ENCODE measurements at places on chromosomes 11 and 22. TPM values are rescaled to one million over a fixed set of nuclear protein-coding genes. Genes with fewer than 3 reads are reported as not detected.

DNA sequence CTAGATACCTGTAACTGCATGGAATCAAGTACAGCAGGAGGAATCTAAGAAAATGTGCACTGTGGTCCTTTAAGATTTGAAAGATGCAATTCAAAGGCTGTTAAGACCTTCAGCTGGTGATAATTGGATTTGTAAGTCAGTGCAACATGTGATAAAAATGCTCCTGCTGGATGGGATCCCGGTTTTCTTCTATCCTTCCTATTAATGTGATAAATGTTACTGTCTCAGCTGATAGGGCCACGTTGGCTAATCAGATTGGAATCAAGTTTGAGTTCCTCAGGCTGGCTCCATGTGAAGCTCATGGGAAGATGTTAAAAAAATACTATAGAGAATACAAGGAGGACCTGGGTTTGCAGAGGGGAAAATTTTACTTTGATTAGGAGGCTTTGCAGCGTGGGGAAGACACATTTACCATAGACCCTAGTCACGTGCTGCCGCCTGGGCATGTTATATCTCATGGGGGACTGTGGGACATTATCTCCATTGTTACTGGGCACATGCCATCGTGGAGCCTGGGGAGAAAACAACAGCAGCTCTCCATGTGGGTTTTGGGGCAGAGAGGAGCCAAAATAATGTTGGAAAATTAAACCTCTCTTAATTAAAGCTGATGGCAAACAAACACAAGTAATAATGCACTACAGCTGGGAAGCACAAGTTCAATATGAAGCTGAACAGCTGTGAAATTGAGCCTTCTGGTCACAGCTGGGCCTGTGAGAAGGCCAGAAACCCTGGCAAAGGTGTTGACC lies 652.5 kb downstream of the NTM start:
- no peak for DNase-seq

GRCh38 chr22:20576445-20576816 lies 69.0 kb downstream of the MED15 start:
- no peak for DNase-seq

DNA sequence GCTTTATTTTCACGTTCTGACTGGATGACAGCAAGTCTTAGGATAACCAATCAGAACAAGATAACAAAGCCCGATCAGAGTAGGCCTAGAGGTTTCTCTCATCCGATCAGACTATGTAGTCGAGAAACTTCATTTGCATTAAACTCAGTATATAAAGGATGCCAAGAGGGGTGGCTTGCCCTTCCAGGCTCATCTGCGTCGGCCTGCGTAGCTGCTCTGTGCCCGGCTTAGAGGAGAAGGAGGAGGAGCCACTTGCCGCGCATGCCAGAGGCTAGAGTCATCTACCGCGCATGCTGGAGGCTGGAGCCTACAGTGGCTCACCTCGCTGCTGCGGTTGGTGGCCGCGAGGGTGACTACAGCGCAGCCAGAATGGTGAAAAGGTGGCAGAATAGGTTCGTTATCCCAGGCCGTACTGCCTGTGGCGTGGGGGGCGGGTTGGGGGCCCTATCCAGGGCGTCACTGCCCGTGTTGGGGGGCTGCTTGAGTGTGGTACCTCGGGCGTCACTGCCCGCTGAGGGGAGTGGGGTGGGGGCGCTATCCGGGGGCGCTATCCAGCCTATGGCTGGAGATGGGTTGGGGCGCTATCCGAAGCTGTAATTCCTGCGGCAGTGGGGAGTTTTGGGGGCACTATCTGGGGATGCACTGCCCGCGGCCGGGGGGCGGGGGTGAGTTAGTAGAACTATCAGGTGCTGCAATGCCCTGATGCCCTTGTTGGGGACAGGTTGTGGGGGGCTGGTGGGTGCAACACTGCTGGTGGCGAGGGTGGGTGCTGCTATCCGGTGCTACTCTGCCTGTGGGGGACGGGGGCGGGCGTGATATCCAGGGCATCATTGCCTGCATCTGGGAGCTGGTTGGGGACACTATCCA lies at the start of gene RFPL2:
Gene RFPL2 (minus strand): TSS at position 218 of the 867 bp plus-strand sequence. CDS start 2,622 bp downstream, outside the sequence.
- peak; percentile 32 for DNase-seq

DNA sequence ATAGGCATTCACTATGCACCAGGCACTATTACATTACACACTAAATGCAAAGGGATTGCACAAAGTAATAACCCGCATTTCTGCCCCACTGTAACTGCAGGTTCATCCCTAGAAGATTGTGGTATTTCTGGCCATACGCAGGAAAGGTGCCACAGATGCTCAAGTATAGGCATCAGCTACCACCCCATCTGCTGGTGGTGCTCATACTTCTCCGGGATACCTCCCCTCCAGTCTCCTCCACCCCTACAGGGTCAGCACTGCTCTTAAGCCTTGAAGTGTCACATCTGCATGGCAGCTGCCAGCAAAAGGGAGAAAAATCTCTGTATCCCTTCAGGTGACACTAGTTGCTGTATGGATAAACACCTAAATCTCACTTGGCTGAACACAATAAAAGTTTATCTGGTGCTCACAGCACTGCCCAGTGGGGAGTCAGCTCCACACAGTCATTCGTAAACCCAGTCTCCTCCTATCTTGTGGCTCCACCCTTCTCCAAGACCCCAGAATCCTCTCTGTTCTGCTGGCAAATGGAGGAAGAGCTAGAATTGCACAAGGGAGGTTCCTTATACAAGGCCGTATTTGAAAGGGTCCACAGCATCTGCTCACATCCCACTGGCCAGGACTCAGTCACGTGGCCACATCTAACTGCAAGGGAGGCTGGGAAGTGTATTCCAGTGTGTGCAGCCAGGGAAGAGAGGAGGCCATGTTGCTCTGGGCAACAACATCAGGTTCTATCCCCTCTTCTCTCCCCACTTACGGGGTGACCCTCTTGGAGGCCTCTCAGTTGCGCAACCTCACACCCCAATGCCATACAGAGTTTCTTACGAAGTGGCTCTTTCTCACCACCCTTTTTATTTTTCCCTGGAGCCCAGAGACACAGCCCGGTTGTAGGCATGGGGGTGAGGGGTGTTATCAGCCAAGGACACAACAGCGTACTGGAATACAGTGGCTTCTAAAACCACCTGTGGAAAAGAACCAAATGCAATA lies 114.7 kb downstream of the BUD13 start:
- DNase-seq, result no peak

KCNE3 gene
- 14.9 TPM for total RNA-seq

DNA sequence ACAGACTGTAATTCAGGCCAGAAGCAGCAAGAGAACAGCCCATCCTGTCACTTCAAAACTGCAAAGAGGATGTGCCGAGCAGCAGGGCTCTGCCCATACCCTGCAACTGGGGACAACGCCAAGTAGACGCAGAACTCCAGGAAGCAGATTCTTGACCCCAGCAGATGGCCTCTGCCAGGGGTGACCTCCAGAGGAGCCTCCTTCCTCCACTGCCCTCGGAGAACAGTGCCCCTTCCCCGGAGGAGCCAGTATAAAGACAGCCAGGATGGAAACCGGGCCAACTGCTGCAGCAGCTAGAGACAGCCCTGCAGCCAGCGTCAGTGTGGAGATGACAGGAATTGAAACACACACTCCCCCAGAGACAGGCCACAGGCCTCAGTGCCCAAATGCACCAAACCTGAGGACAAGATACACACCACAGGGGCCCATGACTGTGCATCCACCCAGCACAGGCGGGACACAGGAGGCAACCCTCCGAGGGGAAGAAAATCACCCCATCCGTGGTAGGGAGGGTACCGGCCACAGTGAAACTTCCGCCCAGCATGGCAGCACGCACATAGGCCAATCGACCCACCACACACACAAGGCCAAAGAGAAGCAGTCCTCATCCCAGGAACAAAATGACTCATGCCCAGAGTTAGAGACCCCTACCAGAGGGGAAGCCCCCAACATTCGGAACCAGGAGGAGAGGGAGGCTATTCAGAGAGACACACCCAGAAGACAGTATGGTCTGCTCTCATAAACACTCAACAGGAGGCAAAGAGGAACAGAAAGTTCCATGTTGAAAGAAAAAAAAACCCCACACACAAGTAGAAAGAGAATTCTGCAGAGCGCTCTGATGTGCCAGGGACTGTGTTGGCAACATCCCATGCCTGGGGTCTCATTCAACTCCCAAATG lies 5.6 kb downstream of the AHNAK start:
- peak; percentile 57 for DNase-seq

DNA sequence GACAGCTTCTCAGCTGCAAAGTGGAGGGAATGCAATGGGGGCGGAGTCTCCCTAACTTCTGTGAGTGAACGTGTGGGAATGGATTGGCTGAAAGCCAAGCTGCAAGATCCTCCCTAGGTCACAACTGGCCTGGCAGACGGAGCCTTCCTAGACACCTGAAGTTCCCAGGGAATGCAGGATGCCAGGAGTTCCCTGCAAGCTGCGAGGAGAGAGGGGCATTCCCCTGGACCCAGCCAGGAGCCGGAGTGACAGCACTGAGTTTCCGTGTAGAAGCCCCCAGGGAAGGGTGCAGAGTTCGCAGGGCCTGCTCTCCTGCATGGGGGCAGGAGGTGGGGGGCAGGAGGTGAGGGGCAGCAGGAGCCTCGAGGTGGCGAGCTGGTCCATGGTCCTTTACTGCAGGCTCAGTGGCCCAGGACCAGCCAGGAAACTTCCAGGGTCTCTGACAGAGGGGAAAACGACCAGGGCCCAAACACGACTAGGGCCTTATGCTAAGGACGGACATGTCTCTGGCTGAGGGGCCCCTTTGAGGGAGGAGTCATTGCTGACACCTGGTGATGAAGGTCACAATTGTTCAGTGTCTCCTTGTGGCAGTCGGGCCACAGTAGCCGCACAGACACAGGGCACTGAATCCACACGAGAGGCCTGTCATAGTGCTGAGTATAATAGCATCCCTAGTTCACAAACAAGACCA lies 141.4 kb downstream of the FBXO7 start:
- no peak for DNase-seq

DNA sequence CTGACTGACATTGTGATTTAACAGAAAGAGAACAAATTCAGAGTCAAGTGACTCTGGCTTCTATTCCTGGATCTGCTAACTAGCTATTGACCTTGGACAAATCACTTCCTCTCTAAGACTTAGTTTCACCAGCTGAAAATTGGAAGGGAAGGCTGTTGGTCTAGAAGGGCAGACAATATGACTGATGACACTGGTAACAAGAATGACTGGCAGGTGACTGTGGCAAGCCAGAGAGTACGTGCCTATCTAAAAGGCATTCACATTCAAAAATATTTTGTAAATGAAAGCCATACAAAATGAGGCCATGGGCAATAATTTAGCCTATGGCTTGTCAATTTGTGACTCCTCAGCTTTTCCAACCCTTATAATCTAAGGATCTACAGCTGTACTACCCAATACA lies 23.5 kb downstream of the SERGEF start:
- no peak for DNase-seq

DNA sequence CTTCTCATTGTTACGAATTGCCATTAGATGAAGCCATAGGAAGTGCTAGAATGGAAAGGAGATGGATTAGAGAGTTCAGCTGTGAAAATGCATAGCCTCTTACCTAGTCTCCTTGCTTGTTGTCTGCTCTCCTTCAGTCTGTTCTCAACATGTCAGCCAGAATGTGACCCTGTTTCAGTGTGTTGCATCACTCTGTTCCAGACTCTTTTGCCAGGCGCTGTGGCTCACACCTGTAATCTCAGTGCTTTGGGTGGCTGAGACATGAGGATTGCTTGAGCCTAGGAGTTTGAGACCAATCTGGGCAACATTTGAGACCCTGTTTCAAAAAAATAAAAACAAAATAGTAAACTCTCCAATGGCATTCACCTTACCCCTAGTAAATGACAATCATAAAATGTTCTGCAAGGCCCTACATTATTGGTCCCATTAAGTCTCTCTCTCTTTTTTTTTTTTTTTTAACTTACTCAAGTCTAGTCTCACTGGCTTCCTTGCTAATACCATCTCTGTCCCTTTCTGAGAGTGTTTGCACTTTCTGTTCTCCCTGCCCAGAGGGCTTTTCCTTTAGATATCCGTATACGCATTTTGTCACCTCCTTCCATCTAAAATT lies 39.4 kb downstream of the CYP2R1 start:
- DNase-seq, result no peak

- no peak for DNase-seq
These were observed 378.1 kb downstream of the CADM1 start for GRCh38 chr11:115126092-115126491.

DNA sequence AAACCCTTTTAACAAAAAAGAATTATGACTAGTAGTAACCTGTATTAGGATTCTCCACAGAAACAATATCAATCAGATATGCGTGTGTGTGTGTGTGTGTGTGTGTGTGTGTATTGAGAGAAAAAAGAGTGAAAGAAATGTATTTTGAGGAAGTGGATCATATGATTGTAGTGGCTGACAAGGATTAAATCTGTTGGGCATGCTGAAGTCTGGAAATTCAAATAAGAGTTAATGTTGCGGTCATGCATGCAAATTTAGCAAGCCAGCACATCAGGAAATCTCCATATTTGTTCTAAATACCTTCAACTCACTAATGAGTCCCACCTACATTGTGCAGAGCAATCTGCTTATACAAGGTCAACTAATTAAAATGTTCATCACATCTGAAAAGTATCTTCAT lies 46.8 kb upstream of the IGLL5 start:
- no peak for DNase-seq

- DNase-seq, result no peak
These were observed 32.6 kb downstream of the USH1C start for GRCh38 chr11:17511571-17511970.

GRCh38 chr11:45041596-45041995 lies 90.9 kb upstream of the TP53I11 start:
- no peak for DNase-seq

ZNF74 gene
- 6.3 TPM for total RNA-seq

ATG16L2 gene
- 50.2 TPM for total RNA-seq

- DNase-seq, result no peak
These were observed 11.0 kb downstream of the CHST1 start for GRCh38 chr11:45654231-45655011.

- no peak for DNase-seq
These were observed 56.7 kb downstream of the C11orf58 start for GRCh38 chr11:16795146-16795545.

DNA sequence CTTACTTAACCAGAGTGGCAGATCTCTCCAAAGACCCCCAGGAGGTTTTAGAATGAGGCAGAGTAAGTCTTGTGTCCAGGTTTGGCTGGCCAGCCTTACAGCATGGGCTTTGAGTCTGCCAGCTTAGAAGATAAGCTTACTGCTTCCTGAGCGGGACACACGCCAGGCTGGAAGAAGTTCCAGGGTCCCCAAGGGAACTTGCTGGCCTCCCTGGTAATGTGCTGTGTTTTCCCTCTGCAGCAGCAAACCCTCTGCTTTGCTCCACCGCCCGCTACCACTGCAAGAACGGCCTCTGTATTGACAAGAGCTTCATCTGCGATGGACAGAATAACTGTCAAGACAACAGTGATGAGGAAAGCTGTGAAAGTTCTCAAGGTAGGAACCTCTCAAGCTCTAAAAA lies 154.2 kb downstream of the LDLRAD3 start:
- DNase-seq, result no peak

OLFML1 gene
- 4.8 TPM for total RNA-seq

THRSP gene
- not detected for total RNA-seq

GRCh38 chr11:65879617-65880016 lies at the start of gene CTSW:
CTSW (plus strand) TSS chr11:65879837; CDS start chr11:65879855, 18 bp downstream.
- no peak for DNase-seq

GPR137 gene
- 21.1 TPM for total RNA-seq

GRCh38 chr22:48706934-48707762 lies 1120.5 kb downstream of the BRD1 start:
- no peak for DNase-seq

TMPRSS6 gene
- 0.16 TPM for total RNA-seq

GAL gene
- not detected for total RNA-seq

GTSE1 gene
- not detected for total RNA-seq
